Caco-2 (cell line): ENCODE measurements at places on chromosomes 7 and 10. TPM values are rescaled to one million over a fixed set of nuclear protein-coding genes. Genes with fewer than 3 reads are reported as not detected.

DNA sequence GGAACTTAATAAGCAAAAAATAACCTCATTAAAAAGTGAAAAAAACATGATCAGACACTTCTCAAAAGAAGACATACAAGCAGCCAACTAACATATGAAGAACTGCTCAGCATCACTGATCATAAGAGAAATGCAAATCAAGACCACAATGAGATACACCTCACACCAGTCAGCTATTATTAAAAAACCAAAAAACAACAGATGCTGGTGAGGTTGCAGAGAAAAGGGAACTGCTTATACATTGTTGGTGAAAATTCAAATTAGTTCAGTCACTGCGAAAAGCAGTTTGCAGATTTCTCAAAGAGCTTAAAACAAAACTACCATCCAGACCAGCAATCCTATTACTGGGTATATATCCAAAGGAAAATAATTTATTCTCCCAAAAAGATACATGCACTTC is 513.3 kb downstream of the MDFIC start:
- no peak overlapping the region for H3K4me3 ChIP-seq
- H3K4me1 ChIP-seq: no peaks in the 10 kb centered on the region
- no peaks in the 10 kb centered on the region for H3K36me3 ChIP-seq
- DNase-seq: no peak
- H3K27me3 ChIP-seq: no peaks in the 10 kb centered on the region

DNA sequence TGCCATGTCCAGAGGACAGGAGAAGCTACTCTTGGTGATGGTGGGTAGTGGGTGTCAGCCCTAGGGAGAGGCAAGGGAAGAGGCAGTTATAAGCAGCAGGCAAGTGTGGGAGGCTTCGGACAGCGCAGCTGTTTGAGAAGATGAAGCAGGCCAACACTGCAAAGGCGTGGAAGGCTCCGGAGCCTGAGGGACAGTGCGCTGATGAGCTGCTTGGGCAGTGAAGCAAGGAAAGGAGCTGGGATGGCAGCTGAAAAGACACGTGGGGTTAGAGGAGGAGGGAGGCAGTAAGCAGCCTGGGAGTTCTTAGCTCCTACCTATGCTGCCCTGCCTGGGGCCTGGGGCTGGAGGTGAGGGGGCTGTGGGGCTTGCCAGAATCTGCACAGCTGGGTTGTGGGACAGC is 50.1 kb upstream of the CRTAC1 start:
- H3K4me3 ChIP-seq: no peak overlapping the region
- H3K4me1 ChIP-seq: no peaks in the 10 kb centered on the region
- H3K36me3 ChIP-seq: no peaks in the 10 kb centered on the region

DNA sequence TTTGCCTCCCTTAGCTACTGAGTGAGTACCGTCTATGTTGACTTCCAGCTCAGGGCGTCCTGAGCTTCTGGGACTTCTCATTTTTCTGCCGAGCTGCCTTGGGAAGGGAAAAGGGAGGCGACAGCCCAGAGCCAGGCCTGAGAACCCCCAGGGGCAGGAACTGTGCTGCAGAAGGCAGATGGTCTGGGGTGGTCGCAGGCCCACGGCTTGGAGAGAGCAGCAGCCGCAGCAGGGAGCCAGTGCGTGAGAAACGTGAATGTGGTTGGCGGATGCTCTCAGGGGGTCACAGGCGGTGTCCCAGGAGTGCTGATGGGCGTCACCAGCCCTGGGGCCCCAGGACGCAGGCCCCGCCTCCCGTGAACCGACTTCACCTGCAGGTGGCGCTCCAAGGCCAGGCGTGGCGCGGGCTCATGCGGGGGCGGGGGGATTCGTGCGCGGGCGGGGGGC is 9.2 kb upstream of the PWWP2B start:
- no peak overlapping the region for H3K4me3 ChIP-seq
- H3K27me3 ChIP-seq: no peaks in the 10 kb centered on the region
- peaks cover 11% of the 10 kb centered on the region for H3K4me1 ChIP-seq
- peak; percentile 85 for DNase-seq
- H3K27ac ChIP-seq: no peak overlapping the region

GRCh38 chr7:304574-305409 is 14.8 kb downstream of the FOXL3 start:
- no peak overlapping the region for H3K27ac ChIP-seq
- no peak overlapping the region for H3K4me3 ChIP-seq
- H3K4me1 ChIP-seq: no peaks in the 10 kb centered on the region

GRCh38 chr7:44678471-44679179 is 70.0 kb upstream of the ZMIZ2 start:
- no peak overlapping the region for H3K4me3 ChIP-seq
- peaks cover 6% of the 10 kb centered on the region; the same call in 1 of the 2 replicates for H3K36me3 ChIP-seq
- H3K27ac ChIP-seq: peak overlapping the region; percentile 55
- no peak for DNase-seq

DNA sequence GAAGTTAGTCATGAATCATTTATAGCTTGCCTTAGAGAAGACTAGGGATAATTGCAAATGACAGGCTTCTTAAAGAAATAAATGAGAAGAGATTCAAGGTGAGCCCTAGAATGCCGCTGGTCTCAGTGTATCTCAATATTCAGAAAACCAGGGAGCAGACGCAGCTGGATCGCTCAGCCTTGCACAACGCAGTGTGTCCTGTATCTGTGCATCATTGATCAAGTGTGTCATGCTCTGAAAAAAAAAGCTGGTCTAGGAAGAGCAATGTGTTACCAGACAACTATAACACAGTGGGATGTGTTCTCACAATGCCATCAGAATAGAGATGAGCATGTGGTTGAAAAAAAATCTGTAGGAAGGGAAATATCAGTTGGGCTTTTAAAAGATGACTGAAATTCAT is 230.1 kb downstream of the CALN1 start:
- no peaks in the 10 kb centered on the region for H3K4me1 ChIP-seq
- no peak overlapping the region for H3K27ac ChIP-seq
- no peaks in the 10 kb centered on the region for H3K27me3 ChIP-seq
- no peaks in the 10 kb centered on the region for H3K36me3 ChIP-seq
- no peak for DNase-seq
- no peak overlapping the region for H3K4me3 ChIP-seq

NHLRC2 gene
- total RNA-seq: 30.8 and 37.4 TPM in 2 replicates

DNA sequence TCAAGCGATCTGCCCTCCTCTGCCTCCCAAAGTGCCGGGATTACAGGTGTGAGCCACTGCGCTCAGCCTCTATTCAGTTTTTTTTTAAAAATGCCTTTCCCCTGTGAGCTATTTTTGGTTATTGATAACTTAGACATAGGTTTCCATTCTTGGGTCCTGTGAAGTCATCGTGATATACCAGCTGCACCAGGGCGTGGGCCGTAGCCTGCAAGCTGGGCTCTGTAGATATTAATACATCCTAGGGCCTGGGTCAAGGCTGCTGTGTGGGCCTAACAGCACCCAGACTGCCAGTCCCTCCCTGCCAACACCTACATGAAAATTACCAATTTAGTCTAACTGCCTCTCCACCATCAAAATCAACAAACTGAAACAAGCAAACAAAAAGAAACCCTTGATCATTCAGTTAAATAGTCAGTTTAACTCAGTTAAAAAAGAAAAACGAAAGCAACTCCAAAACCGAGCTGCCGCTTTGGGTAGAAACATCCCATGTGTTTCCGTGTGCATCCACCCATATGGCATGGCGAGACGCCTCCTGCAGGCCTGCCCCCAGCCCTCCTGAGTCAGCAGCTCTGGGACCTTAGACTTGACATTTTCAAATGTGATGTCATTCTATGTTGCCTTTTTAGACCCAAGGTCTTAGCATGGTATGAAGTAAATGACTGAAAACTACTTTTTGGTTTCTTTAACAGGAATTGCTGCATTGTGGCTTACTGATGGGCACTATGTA is 330.2 kb downstream of the GLRX3 start:
- no peaks in the 10 kb centered on the region for H3K36me3 ChIP-seq
- no peak overlapping the region for H3K27ac ChIP-seq
- H3K27me3 ChIP-seq: no peaks in the 10 kb centered on the region
- H3K4me3 ChIP-seq: no peak overlapping the region
- no peaks in the 10 kb centered on the region for H3K4me1 ChIP-seq

- no peaks in the 10 kb centered on the region for H3K27me3 ChIP-seq
- no peaks in the 10 kb centered on the region for H3K36me3 ChIP-seq
These were observed 255.5 kb upstream of the SMIM30 start for GRCh38 chr7:113373863-113374262.

- DNase-seq: no peak
- no peak overlapping the region for H3K27ac ChIP-seq
- no peak overlapping the region for H3K4me3 ChIP-seq
- H3K27me3 ChIP-seq: no peaks in the 10 kb centered on the region
- no peaks in the 10 kb centered on the region for H3K4me1 ChIP-seq
- peaks cover 6% of the 10 kb centered on the region for H3K36me3 ChIP-seq
These were observed 34.4 kb downstream of the SCRN1 start for GRCh38 chr7:29955075-29955792.

- H3K27me3 ChIP-seq: no peaks in the 10 kb centered on the region
- no peak overlapping the region for H3K4me3 ChIP-seq
- DNase-seq: no peak
- no peaks in the 10 kb centered on the region for H3K36me3 ChIP-seq
- H3K4me1 ChIP-seq: no peaks in the 10 kb centered on the region
These were observed 125.4 kb upstream of the CDK13 start for GRCh38 chr7:39824456-39825200.

DEPP1 gene
- total RNA-seq: 7.0 and 13.6 TPM in 2 replicates

ELMO1 gene
- total RNA-seq: 0.14 and 1.1 TPM in 2 replicates

DNA sequence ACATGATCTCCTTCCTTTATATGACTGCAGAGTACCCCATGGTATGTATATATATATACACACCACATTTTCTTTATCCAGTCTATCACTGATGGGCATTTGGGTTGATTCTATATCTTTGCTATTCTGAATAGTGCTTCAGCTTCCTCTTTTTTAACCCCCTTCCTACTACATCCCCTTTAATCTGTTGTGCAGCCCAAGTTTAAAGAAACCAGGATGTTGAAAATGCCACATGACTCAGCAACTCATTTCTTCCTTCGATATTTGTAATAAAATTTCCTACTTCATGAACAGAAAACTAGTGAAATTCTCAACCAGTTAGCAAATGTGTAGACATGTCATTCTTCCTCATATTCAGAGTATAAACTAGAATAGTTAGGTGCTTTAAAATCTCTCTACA is 1245.7 kb upstream of the SORCS1 start:
- H3K4me3 ChIP-seq: no peak overlapping the region
- no peak for DNase-seq
- H3K27ac ChIP-seq: peak overlapping the region; percentile 1
- H3K27me3 ChIP-seq: no peaks in the 10 kb centered on the region
- H3K4me1 ChIP-seq: no peaks in the 10 kb centered on the region
- H3K36me3 ChIP-seq: no peaks in the 10 kb centered on the region

GRCh38 chr7:157493776-157494175 is 157.0 kb downstream of the DNAJB6 start:
- H3K4me1 ChIP-seq: no peaks in the 10 kb centered on the region
- H3K4me3 ChIP-seq: no peak overlapping the region
- no peak for DNase-seq
- no peaks in the 10 kb centered on the region for H3K27me3 ChIP-seq
- no peaks in the 10 kb centered on the region for H3K36me3 ChIP-seq

DNA sequence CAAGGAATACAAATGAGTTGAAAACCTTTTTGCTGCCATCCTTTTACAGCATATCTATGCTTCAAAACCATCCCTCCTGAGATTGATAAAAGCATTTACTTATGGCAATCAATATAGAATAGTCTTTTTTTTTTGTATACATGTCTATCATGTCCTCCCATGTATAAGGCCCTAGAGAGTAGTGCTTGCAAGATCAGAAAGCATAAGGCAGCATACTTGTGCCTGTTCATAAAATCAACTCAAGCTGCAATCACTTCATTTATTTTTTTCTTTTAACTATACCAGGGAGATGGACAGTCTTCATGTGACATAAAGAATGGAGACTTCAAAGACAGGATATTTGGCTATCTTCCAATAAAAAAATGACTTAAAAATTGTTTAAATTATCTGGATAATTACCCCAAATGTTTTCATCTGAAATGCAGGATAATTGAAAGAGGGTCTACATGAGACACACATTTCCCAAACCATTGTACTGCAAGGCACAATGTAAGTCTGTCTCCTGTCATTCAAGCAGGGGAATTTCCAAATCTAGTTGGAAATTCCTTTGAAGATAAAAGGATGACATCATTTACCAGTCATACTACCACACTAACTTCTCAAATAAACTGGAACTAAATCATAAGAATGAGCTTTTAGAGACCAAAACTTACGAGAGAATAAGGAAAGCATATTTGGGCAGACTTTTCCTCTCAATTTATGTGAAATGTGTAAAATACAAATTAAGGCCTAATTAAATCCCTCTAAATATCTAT is 22.5 kb downstream of the LRRN3 start:
- H3K27me3 ChIP-seq: no peaks in the 10 kb centered on the region
- no peak for DNase-seq
- H3K4me1 ChIP-seq: peaks cover 14% of the 10 kb centered on the region
- no peaks in the 10 kb centered on the region for H3K36me3 ChIP-seq

- no peaks in the 10 kb centered on the region for H3K36me3 ChIP-seq
- H3K4me3 ChIP-seq: no peak overlapping the region
These were observed 17.3 kb upstream of the CSGALNACT2 start for GRCh38 chr10:43120929-43121314.

GRCh38 chr7:38855867-38856266 is 53.1 kb downstream of the VPS41 start:
- H3K27me3 ChIP-seq: no peaks in the 10 kb centered on the region
- H3K27ac ChIP-seq: no peak overlapping the region
- no peak for DNase-seq

DNA sequence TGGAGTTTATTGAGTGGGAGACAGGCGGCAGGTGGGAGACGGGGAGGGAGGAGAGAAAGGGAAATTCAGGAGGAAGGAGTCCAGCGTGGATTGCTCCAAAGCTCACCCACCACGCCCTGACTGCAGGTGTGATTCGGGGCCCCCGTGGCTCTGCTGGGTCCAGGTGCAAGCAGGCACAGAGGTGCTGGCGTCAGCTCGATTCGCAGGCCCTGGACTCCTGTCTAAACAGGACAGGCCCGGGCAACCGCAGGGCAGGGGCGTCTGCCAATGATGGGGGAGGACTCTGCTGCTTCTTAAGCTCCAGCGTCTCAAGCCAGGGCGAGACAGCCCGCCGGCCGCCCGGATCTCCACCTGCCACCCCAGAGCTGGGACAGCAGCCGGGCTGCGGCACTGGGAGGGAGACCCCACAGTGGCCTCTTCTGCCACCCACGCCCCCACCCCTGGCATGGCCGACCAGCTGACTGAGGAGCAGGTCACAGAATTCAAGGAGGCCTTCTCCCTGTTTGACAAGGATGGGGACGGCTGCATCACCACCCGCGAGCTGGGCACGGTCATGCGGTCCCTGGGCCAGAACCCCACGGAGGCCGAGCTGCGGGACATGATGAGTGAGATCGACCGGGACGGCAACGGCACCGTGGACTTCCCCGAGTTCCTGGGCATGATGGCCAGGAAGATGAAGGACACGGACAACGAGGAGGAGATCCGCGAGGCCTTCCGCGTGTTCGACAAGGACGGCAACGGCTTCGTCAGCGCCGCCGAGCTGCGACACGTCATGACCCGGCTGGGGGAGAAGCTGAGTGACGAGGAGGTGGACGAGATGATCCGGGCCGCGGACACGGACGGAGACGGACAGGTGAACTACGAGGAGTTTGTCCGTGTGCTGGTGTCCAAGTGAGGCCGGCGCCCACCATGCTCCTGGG is at the start of gene CALML3:
TSS of gene CALML3 (plus strand) at position 321 of the 920 bp plus-strand sequence. CDS start at position 446, 125 bp downstream.
- H3K36me3 ChIP-seq: no peaks in the 10 kb centered on the region
- peaks cover 38% of the 10 kb centered on the region for H3K4me1 ChIP-seq
- H3K27ac ChIP-seq: peak within 1 kb of the TSS; percentile 46
- no peak within 1 kb of the TSS for H3K4me3 ChIP-seq
- no peaks in the 10 kb centered on the region for H3K27me3 ChIP-seq
- DNase-seq: no peak
